C1 segment of cervical spinal cord (tissue), 14 donors: ENCODE measurements at places on chromosomes 11 and 22.

- DNase-seq: no peak
Observed at GRCh38 chr22:23751441-23751996, 607 bp upstream of the ZNF70 start.

DNA sequence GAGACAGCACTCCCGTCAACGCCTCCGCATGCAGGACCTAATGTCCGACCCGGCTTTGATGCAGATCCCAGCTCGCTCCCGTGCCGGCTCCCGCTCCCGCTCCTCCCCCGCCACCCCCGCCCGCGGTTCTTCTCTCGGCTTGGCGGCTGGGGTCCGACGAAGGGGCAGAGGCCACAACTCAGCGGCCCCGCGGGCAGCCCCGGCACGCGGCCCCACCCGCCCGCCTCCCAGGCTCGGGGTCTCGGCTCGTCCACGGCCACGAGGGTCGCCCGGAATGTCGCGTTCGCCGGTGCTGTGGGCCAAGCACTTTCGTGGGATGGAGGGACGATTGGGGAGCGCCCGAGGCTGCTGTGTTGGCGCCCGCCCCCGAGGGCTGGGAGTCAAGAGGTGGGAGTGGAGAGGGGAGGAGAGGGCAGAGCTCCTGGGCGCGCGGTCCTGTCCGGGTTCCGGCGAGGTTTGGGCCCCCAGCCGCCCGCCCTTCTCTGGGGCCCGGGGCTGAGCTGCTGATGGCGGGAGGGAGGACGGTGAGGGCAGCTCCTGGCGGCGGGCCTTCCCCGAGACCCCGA is 5.3 kb upstream of the TBX1 start:
- DNase-seq: no peak

- no peak for DNase-seq
Observed at GRCh38 chr11:130279989-130280388, 34.7 kb downstream of the ZBTB44 start.

GRCh38 chr11:85167038-85167437 is 460.1 kb downstream of the DLG2 start:
- DNase-seq: no peak
